ENCODE measurements at places on chromosomes 2 and 18.

DNA sequence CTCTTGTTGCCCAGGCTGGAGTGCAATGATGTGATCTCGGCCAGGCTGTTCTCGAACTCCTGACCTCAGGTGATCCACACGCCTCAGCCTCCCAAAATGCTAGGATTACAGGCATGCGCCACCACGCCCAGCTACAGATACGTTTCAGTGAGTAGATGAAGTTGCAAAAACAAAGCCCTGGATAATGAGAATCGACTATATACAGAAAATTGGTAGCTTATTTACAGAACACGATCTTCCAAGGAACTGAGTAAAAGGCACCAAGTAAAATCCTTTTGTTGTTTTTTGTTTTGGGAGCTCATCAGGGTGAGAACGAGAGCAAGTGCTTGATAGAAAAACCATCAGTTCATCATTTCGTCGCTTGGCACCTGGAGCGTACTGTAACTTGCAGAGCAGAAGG, 62.8 kb downstream of the MYCN start:
- no peak for DNase-seq

GRCh38 chr2:242053921-242054320, 184.4 kb downstream of the RTP5 start:
- no peak for DNase-seq

- no peak for DNase-seq
Measured at GRCh38 chr18:79065802-79066201, 3.4 kb upstream of the ATP9B start.

DNA sequence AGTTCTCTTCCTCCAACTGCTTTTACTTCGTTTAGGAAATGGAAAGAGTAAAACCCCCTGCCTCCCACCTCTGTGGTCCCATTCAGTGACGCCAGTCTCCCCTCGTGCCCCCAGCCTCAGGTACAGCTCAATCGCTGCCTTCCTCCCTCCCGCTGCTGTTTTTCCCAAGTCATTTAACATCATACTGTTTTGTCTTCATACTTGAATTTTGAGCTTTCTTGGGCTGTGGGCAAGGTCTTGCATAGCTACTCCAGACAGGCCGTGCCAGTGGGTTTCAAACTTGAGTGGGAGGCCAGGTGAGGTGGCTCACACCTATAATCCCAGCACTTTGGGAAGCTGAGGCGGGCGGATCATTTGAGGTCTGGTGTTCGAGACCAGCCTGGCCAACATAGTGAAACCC, 155.3 kb downstream of the TANC1 start:
- no peak for DNase-seq

DNA sequence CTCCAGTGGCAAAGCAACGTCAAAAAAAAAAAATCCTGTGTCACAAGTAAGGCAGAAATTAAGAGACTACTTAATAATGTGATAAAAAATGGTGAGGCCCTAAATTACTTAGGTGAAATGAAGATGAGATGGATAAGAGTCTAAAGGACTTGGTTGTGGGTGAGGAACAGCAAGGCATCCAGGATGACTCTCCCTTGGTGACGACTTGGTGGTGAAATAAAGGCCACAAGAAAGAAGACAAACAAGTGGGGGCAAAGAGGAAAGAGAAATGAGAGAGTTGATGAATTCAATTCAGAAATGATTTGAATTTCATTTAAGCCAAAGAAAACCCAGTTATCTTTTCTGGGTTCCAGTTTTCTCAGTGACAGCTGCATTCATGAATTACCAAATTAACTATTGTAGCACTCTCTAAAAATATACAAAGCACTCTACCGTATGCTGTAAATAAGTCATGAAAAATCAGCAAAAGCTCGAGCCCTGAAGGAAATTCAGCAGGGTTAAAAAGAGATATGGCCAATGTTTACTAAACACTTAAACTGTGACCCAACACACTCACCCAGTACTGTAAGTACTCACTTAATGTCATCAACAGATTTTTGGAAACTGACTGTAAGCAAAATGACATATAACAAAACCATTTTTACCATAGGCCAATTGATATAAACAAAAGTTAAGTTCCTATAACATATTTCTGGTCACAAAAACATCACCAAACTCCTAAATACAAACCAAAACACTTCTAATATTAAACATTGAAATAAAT, 1.4 kb downstream of the METTL8 start:
- DNase-seq = no peak

- no peak for DNase-seq
Measured at GRCh38 chr2:108069515-108070310, 83.4 kb downstream of the SLC5A7 start.

- no peak for DNase-seq
Measured at GRCh38 chr18:2656981-2657512, 1.5 kb downstream of the SMCHD1 start.

GRCh38 chr2:137185378-137186078, 420.2 kb downstream of the THSD7B start:
- no peak for DNase-seq
